ENCODE measurements at places on chromosomes 5 and 9.

- DNase-seq = no peak
Measured at GRCh38 chr9:124800306-124801259, 23.6 kb downstream of the OLFML2A start.

DNA sequence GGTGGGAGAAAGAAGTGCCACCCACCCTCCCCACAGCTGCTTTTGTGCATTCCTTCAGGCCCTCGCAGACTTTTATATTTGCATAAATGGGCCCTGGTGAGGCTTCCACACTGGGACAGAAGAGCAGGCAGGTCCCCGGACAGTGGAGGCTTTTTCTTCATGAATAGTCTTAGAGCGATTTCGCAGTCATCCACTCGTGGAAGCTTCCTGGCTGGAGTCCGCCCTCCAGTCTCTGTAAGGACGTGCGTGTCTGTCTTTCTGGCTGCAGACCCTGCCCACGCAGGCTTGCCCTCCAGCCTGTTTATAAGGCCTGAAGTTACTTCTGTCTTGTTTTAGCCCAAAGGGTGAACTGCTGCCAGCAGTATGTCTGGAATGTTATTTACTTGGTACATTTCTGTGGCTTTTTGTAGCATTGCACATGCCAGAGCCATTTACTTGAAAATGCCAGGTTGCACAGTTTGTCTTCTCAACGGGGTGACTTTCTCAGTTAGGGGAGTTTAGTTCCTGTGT, 195.7 kb downstream of the AOPEP start:
- DNase-seq = no peak

DNA sequence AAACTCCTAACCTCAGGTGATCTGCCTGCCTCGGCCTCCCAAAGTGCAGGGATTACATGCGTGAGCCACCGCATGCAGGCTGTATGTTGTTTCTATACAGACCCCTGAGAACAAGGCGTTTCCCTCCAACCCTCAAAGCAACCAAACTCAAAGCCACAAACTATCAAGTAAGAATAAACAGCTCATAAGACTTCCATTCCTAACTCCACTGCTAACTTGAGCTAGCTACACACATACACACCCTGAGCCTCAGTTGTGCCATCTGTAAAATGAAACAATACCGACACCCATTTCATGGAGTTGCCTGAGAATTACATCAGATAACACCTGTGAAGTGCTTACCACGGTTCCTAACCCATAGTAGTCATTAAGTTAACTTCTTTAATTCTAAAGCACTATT, 70.8 kb downstream of the SERINC5 start:
- no peak for DNase-seq

GRCh38 chr9:5718296-5719032, 89.6 kb downstream of the RIC1 start:
- no peak for DNase-seq

DNA sequence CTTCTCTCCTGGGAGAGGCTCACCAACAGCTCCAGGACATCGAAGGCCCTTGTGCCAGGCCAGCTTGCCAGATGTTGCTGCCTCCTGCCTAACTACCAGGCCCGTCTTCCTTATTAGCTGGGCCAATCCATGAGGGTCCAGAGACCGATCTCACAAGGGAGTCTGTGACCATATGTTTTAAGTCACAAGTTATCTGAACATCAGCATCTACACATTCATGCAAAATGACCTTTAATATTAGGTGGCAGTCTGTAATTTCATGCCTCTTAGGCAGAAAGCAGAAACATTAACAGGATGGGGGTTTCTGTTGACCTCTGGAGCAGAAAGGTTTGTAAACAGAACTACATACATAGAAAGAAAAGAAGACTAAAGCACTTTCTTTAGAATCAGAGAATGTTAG, 75.1 kb upstream of the SLC25A51 start:
- no peak for DNase-seq

DNA sequence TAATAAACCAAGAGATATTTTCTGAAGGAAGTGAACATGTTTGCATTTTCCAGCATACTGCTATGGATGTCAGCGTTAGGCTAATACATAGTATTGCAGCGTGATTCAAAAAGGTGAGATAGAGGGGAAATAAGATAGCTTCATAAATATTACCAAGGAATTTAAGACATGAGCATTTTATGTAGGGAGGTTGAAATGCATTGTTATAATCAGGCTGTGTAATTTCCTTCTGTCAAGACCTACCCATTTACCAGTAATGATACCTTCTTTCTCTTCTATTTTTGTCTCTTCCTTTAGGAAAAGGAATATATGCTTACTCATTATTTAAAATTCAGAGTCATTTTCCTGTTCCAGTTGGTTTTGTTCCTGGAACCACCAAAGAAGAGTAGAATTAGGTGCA, 33.3 kb downstream of the PIK3R1 start:
- DNase-seq = no peak

DNA sequence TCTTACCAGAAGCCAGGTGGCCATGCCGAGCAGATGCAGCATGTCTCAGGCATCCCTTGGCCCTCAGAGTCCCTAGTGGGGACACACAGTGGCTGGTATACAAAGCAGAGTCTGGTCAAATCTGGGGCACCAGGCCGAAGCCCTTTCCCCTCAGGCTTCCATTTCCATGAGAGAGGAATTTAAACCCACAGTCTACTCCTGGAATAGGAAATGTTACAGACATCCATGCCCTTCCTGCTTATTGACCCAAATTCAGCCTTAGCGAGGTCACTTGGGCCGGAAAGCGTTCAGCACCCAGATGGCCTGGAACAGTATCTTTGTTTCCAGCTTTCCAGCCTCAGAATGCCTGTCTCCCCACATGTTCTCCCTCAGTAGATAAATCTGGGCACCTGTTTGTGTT, 131.7 kb downstream of the PIP5K1B start:
- no peak for DNase-seq

GRCh38 chr5:56632199-56632598, 183.2 kb upstream of the MAP3K1 start:
- no peak for DNase-seq

- DNase-seq = no peak
Measured at GRCh38 chr5:124686239-124687004, 60.0 kb downstream of the ZNF608 start.

DNA sequence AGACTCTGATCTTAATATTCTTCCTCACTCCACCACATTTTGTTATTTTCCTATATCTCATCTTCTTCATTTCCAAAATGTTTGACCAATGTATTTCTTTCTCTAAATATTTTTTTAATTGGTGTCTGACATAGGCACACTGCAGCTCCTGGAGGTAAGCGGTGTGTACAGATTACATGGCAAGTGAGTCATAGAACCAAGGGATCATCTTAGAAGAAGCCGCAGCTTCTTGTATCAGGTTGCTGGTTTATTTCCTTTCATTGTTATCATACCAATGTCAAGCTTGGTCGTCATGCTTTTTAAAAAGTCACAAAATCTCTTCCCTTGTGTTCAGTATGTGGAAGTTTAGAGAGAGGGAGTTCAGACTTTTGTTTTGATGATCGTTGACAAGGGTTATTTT, 526.1 kb upstream of the CDH18 start:
- no peak for DNase-seq

GRCh38 chr5:131260895-131261294, 3.0 kb upstream of the CDC42SE2 start:
- DNase-seq = no peak

GRCh38 chr5:68545636-68546295, 330.2 kb downstream of the PIK3R1 start:
- DNase-seq = peak; percentile 41

DNA sequence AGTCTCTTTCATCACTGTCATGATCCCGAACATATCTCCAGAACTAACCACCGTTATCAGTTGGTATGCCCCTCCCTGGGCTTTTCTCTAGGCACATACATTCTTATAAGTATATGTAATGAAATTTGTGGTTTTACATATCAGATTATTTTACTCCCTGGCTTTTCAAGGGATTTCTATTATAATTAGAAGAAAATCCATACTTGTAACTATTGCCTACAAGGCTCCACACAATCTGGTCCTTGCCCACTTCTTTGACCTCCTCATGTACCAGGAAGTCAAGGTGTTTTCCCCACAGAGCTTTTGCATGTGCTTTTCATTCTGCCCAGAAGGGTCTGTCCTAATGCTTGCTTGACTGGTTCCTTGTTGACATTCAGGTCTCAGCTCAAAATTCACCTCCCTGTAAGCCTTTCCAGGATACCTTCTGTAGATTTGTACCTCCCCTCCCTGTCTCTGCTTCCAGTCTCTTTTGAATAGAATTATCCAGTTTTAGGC, 33.6 kb upstream of the HSD17B4 start:
- no peak for DNase-seq

DNA sequence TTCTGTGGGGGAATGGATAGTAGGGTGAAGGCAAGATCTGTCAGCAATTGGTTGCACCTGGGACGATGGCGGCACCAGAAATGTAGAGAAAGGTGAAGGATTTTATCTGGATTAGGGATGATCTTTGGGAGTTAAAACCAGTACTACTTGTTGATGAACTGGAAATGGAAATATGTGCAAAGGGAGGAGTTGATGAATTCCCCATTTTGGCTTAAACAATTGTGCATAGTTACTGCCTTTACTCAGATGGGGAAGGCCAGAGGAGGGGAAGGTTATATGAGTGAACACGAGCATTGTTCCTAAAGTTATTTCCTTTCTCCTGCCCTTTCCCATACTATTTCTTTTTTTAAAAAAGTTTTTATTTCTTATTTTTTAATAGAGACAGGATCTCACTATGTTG, 19.1 kb downstream of the NNT start:
- DNase-seq = no peak

- no peak for DNase-seq
Measured at GRCh38 chr5:139984816-139985215, 58.3 kb downstream of the NRG2 start.

DNA sequence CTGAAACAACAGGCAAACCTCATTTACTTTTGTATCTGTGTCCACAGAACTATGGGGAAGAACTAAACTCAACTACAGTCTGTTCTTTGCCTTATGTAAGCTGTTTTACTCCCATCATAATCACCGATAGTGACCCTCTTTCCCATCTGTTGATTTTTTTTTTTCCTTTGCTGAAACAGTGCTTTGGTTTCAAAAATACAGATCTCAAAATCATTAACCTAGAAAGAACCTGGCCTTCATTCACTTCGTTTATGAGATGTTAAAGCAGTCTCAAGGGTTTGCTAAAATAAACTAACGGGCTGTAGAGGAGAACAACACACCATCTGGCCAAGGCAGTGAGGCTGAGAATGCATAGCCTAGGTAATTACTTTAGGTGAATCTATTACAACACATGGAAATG, 706.6 kb upstream of the ZNF608 start:
- no peak for DNase-seq
